ENCODE measurements at places on chromosomes 1 and 21. TPM values are rescaled to one million over a fixed set of nuclear protein-coding genes. Genes with fewer than 3 reads are reported as not detected.

TTC39A gene
- under 0.01 TPM for total RNA-seq

IL12RB2 gene
- not detected for total RNA-seq

COL8A2 gene
- total RNA-seq: 6.2 TPM

CFHR2 gene
- not detected for total RNA-seq

ORC1 gene
- total RNA-seq: 5.8 TPM

G0S2 gene
- 76.7 TPM for total RNA-seq

CD101 gene
- total RNA-seq: not detected

MYOG gene
- total RNA-seq: not detected

CFAP57 gene
- total RNA-seq: under 0.01 TPM

NT5C1A gene
- total RNA-seq: not detected

GJA5 gene
- not detected for total RNA-seq

OR10J1 gene
- not detected for total RNA-seq

NVL gene
- 17.0 TPM for total RNA-seq

GOLPH3L gene
- 18.5 TPM for total RNA-seq

PTPN22 gene
- 1.7 TPM for total RNA-seq

CFHR3 gene
- total RNA-seq: not detected

ADAM30 gene
- not detected for total RNA-seq

PALMD gene
- 0.29 TPM for total RNA-seq

CTPS1 gene
- total RNA-seq: 20.0 TPM

CFAP45 gene
- not detected for total RNA-seq

CRYZL1 gene
- 10.4 TPM for total RNA-seq

APOBEC4 gene
- total RNA-seq: not detected

SLFNL1 gene
- total RNA-seq: not detected

DENND2D gene
- total RNA-seq: 2.0 TPM
